ENCODE measurements at places on chromosomes 3 and 15. TPM values are rescaled to one million over a fixed set of nuclear protein-coding genes. Genes with fewer than 3 reads are reported as not detected.

- peaks cover 15% of the 10 kb centered on the region for H3K4me1 ChIP-seq
- H3K4me3 ChIP-seq = no peak overlapping the region
- no peaks in the 10 kb centered on the region for H3K36me3 ChIP-seq
- H3K27me3 ChIP-seq = peaks cover 5% of the 10 kb centered on the region
- DNase-seq = no peak
These were observed 7.3 kb upstream of the LIPH start for GRCh38 chr3:185559706-185560090.

DNA sequence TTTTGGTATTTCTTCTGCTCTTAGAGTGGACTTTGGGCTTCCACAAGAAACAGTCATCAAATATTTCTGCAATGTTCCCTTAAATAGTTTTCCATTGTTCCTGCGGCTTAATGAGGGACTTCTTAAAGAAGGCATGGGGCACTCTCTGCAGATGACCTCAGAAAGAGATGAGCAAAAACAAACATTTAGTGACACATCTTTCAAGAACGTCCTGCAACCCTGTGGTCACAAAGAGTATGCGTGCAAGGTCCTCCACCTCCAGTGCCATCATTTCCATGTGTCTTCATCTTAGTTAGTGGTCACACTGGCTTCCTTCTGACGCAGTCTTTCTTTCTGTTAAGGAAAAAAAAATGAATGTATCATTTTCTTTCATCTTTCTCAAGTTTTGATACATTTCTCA, 56.2 kb downstream of the GREM1 start:
- no peaks in the 10 kb centered on the region for H3K27me3 ChIP-seq
- no peak overlapping the region for H3K4me3 ChIP-seq
- peak overlapping the region; percentile 99 for H3K27ac ChIP-seq
- peaks cover 44% of the 10 kb centered on the region for H3K4me1 ChIP-seq
- peaks cover 19% of the 10 kb centered on the region for H3K36me3 ChIP-seq

DNA sequence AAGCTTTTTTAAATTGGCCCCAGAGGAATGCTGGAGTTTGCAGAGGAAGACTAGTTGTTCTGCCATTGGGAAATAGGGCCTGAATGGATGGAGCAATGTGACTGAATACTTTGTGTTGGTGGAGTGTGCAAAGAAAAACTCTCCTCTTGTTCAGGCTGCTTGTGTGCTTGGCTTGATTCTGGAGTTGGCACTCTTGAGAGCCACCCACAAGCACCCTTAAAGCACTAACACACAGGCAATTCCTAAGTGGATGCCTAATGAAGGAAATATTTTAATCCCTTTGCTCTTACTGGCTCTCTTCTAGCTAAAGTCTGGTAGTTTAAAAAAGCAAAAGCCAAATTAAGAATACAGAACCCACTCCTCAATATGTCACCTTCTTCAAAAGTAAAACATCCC, 304.4 kb upstream of the C2CD4B start:
- H3K4me1 ChIP-seq = peaks cover 56% of the 10 kb centered on the region
- no peaks in the 10 kb centered on the region for H3K36me3 ChIP-seq
- peak; percentile 82 for DNase-seq
- peak overlapping the region; percentile 92 for H3K27ac ChIP-seq

- peaks cover 21% of the 10 kb centered on the region for H3K4me1 ChIP-seq
- no peaks in the 10 kb centered on the region for H3K27me3 ChIP-seq
These were observed 58.7 kb downstream of the CRTC3 start for GRCh38 chr15:90588427-90588826.

GRCh38 chr3:47291158-47291753, 8.5 kb downstream of the KLHL18 start:
- DNase-seq = no peak
- no peak overlapping the region for H3K4me3 ChIP-seq
- no peak overlapping the region for H3K27ac ChIP-seq
- H3K36me3 ChIP-seq = peaks cover 3% of the 10 kb centered on the region
- peaks cover 3% of the 10 kb centered on the region for H3K4me1 ChIP-seq

GRCh38 chr3:71258526-71258925, 325.0 kb downstream of the FOXP1 start:
- no peaks in the 10 kb centered on the region for H3K36me3 ChIP-seq
- H3K27ac ChIP-seq = peak overlapping the region; percentile 65
- H3K4me1 ChIP-seq = peaks cover 32% of the 10 kb centered on the region
- no peaks in the 10 kb centered on the region for H3K27me3 ChIP-seq
- DNase-seq = peak; percentile 46

GRCh38 chr3:129065720-129066073, 5.1 kb downstream of the GP9 start:
- DNase-seq = no peak
- H3K4me1 ChIP-seq = no peaks in the 10 kb centered on the region
- no peak overlapping the region for H3K27ac ChIP-seq
- H3K27me3 ChIP-seq = no peaks in the 10 kb centered on the region
- H3K36me3 ChIP-seq = no peaks in the 10 kb centered on the region

DNA sequence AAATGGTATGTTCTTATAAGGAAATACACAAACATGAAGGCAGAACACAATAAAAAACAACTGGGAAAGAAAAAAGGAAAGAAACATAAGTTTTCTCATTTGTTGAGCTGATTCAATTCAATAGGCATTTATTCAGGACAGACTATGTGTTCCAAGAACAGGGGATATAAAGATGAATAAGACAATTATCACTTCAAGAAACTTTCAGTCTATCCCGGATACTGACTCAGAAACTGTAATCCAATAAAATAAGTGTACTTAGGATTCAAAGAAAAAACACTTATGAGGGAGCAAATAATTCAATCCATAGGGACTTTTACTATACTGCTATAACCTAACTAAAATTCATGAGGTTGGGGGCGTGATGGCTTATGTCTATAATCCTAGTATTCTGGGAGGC, 3.5 kb upstream of the POPDC2 start:
- no peak overlapping the region for H3K4me3 ChIP-seq
- no peaks in the 10 kb centered on the region for H3K36me3 ChIP-seq
- peak overlapping the region; percentile 88 for H3K27ac ChIP-seq

DNA sequence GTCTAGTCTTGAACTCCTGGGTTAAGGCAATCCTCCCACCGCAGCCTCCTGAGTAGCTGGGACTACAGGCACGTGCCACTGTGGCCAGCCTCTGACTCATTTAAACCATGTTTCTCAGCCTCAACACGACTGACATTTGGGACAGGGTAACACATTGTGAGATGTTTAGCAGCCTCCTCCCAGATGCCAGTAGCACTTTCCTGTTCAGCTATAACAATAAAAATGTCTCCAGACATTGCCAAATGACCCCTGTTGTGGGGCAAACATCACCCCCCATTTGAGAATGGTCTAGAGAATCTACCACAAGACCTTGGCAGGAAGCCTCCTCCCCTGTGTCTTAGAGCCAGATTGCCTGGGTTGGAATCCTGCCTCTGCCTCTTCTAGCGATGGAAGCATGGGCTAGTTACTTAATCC, 8.4 kb downstream of the TMEM40 start:
- peaks cover 15% of the 10 kb centered on the region for H3K4me1 ChIP-seq
- peaks cover 4% of the 10 kb centered on the region for H3K27me3 ChIP-seq
- no peak for DNase-seq
- H3K36me3 ChIP-seq = no peaks in the 10 kb centered on the region
- H3K4me3 ChIP-seq = no peak overlapping the region

- H3K4me3 ChIP-seq = no peak overlapping the region
- no peak overlapping the region for H3K27ac ChIP-seq
- no peaks in the 10 kb centered on the region for H3K27me3 ChIP-seq
- peaks cover 16% of the 10 kb centered on the region for H3K4me1 ChIP-seq
- no peaks in the 10 kb centered on the region for H3K36me3 ChIP-seq
- no peak for DNase-seq
These were observed 46.9 kb upstream of the FLNB start for GRCh38 chr3:57961177-57961827.

GRCh38 chr3:84077479-84077878, 881.3 kb upstream of the CADM2 start:
- H3K27me3 ChIP-seq = no peaks in the 10 kb centered on the region
- no peak for DNase-seq
- H3K4me1 ChIP-seq = no peaks in the 10 kb centered on the region
- H3K4me3 ChIP-seq = no peak overlapping the region
- H3K27ac ChIP-seq = no peak overlapping the region
- H3K36me3 ChIP-seq = no peaks in the 10 kb centered on the region

GRCh38 chr15:81091889-81092558, 42.0 kb upstream of the CFAP161 start:
- peak; percentile 92 for DNase-seq
- H3K36me3 ChIP-seq = no peaks in the 10 kb centered on the region
- peak overlapping the region; percentile 88 for H3K27ac ChIP-seq
- peaks cover 21% of the 10 kb centered on the region for H3K27me3 ChIP-seq
- peaks cover 12% of the 10 kb centered on the region for H3K4me1 ChIP-seq

The LNP1 gene
- 2.9 TPM for total RNA-seq

The COL8A1 gene
- total RNA-seq = 720 TPM

The GP9 gene
- total RNA-seq = not detected

The SV2B gene
- not detected for total RNA-seq

The NDUFB5 gene
- total RNA-seq = 108 TPM

The CHRNA3 gene
- total RNA-seq = not detected
